ENCODE measurements at places on chromosomes 1 and 21. TPM values are rescaled to one million over a fixed set of nuclear protein-coding genes. Genes with fewer than 3 reads are reported as not detected.

DNA sequence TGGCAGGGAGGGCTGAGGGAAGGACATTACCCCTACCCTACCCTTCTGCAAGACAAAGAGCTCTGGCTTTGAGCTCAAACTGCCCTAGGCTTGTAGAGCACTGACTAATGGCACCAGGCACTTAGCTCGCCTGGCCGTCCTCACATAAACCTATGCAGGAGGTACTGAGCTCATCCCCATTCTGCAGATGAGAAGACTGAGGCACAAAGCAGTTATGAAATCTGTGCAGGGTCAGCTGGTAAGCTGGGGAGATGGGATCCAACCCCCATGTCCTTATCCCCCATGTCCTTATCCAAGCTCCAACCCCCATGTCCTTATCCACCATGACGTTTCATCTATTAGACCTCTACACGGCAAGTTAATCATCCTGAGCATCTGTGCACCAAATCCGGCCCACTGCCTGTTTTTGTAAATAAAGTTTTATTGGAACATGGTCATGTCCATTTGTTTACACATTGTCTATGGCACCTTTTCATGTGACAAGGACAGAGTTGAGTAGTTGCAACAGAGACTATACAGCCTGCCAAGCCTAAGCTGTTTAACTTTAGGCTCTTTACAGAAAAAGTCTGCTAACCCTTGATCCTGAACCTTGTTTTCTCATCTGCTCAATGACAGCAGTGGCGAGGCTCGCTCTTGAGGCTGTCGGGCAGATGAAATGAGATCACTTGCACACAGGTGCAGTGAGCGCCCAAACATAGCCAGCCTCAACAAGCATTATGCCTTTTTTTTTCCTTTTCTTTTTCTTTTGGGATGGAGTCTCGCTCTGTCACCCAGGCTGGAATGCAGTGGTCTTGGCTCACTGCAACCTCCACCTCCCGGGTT lies 86.8 kb downstream of the FBXO2 start:
- DNase-seq: no peak

- DNase-seq: no peak
These were observed 61.6 kb upstream of the ATP5PO start for GRCh38 chr21:33977017-33977720.

DNA sequence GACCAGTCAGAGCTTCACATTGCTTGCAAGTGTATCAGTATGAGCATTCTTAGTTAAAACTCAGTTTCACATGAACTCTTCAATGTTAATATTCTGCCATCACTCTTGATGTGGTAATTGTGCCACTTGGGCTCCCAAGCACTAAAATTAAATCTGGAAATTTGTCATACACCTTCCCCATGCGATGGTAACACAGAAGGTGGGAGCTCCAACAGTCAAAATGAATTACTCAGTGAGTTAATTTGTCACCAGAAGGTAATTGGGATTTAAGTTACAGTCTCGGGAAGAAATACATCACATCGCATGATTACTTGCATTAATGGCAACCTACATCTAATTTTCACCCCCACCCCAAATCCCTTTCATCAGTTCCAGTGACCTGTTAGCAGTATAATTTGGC lies 376.5 kb upstream of the DAB1 start:
- no peak for DNase-seq

DNA sequence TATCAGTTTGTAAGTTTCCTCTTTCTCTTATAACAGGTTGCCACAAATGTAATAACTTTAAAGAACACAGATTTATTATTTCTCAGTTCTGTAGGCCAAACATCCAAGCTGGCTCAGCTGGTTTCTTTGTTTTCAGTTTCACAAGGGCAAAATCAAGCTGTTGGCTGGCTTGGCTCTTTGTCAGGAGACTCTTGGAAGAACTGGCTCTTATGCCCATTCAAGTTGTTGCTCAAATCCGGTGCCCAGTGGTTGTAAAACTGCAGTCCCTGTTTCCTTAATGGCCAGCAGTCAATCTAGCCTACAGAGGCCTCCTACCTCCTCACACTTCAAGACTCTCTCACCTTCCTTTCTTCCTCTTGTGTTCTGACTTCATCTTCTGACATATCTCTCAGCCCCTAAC lies 1171.0 kb downstream of the MRPL39 start:
- DNase-seq: no peak

DNA sequence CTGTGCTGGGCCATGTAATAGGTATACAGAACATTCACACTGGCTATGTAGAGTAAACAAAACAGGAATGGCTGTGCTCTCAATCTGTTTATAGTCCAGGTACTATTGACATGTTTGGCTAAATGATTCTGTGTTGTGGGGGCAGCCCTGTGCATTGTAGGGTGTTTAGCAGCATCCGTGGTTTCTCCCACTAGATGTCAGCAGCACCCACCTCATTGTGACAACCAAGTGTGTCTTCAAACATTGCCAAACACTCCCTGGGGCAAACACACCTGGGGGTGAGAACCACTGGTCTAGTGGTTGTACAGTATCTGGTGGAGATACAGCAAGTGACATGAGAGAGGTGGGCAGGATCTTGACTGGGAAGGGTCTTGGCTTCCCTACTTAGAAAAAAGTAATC lies 80.4 kb upstream of the SPATA6 start:
- no peak for DNase-seq

DNA sequence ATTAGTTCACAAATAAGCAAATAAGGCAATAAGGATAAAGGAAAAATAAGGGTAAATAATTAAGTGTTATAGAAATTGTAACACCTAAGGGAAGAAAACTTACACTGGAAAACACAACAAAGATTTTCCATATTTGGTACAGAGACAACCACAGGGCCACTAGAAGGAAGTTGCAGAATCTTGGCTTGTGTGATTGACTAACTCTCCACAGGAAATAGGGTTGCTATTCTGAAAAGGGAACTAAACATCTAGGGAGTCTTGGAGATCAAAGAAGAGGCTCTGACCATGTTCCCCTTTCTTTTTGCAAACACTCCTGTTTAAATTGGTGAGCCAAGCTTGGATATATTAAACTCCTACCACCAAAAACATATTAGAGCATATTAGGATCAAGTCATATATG lies 59.1 kb downstream of the APCS start:
- no peak for DNase-seq

DNA sequence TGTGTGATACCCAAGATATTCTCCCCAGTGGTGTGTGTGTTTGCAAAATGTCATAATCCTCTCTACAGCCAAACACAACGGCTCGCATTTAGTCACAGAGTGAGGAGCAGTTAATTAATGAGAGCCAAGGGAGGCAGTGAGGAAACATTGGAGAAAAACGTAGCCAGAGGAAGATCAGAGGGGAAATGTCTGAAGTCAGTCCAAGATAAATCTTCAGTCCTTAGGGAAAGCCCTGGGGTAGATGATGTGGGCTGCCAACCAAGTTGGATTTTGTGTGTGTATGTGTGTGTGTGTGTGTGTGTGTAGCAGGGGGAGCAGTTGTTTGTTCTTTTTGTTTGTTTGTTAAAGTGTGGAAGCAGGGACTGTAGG lies 201.0 kb upstream of the PTBP2 start:
- peak; percentile 54 for DNase-seq

DNA sequence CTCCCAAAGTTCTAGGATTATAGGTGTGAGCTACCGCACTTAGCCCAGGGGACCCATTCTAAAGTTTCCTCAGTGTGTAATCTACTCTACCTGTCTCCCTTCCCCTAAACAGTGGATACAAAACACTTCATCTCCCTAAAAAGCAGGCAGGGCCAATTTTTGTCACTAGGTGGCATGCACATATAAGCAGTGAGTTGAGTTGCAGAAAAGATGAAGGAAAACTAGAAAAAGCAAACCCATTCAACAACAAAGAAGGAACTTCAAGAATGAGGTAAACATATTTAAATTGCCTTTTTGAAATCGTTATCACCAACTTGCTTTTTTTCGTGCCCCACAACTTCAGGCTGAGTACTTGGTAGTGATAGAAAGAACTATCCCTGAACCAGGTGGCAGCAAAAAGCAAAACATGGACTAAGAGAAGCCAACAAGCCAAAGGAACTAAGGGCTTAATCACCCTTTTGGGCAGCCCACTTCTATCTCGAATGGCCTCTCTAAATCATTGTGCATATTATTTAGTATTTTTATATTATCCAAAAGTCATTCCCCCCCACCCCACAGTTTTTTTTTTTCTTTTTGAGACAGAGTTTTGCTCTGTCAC lies 19.7 kb upstream of the ALDH9A1 start:
- DNase-seq: peak; percentile 49

DNA sequence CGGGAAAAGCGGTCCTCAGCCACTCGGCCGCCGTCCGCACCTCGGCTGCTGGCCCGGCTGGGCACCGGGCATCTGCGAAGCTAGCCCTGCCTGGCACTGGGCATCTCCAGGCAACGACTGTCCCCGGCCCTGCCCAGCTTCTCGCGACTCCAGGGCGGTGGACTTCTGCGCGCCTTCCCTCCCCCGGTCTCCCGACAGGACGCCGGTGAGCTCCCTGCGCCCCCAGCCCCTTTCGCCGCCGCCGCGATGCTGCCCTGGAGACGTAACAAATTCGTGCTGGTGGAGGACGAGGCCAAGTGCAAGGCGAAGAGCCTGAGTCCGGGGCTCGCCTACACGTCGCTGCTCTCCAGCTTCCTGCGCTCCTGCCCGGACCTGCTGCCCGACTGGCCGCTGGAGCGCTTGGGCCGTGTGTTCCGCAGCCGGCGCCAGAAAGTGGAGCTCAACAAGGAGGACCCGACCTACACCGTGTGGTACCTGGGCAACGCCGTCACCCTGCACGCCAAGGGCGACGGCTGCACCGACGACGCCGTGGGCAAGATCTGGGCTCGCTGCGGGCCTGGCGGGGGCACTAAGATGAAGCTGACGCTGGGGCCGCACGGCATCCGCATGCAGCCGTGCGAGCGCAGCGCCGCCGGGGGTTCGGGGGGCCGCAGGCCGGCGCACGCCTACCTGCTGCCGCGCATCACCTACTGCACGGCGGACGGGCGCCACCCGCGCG lies 514 bp downstream of the FAM43B start:
- peak; percentile 12 for DNase-seq

DNA sequence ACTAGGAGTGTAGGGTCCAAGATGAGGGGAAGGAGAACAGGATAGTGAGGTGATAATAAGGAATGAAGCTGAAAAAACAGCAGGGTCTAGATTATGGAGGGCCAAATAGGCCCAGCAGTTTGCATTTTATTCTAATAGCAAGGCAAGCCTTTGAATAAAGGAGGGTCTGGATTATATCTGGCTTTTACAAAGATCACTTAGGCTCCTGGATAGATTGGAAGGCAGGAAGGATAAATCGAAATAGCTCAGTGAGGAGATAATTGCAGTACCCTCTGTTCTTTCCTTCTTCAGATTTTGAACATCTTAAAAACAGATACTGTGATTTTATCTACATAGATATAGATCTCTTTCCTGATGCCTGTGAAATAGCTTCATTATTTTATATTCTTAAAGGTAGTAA lies 53.8 kb upstream of the PTGFR start:
- no peak for DNase-seq

GRCh38 chr1:46582972-46583371 lies 21.1 kb downstream of the MKNK1 start:
- DNase-seq: no peak

- DNase-seq: no peak
These were observed 1074.5 kb downstream of the PLA2G4A start for GRCh38 chr1:187903223-187903622.

- no peak for DNase-seq
These were observed 35.7 kb downstream of the ACP6 start for GRCh38 chr1:147634645-147635044.

DNA sequence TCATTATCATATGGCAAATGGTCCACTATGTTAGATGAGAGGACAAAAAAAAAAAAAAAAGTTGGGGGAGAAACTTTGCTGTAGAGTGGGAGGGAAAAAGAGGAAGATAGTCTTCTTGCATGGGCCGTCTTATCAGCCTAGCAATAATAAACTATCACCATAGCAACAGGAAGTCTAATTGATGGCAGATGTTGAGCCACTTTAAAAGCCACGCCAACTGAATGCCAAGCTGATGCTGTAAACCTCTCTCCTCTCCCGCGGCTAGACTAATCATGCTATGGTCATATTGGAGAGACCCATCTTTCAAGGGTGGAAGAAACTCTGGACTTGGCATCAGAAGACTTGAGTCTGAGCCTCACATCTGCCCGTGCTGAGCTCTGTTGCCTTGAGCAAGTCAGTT lies 122.2 kb upstream of the HOOK1 start:
- no peak for DNase-seq

DNA sequence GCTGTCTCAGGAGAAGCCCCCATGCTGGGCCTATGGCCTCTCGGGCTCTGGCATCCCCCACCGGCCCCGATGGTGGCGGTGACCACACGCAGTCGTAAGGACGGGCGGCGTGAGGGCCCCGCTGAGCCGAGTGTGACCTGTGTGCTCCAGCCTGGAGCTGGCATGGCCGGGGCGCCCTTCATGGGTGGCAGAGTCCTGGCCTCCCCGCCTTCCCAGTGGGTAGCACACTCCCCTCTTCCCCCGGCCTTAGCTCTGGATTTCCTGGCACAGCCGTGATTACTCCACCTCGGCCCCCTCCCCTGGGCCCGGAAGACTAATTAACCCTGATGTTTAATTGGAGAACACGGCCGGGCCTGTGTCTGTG lies 44.6 kb downstream of the SLX9 start:
- DNase-seq: no peak

DNA sequence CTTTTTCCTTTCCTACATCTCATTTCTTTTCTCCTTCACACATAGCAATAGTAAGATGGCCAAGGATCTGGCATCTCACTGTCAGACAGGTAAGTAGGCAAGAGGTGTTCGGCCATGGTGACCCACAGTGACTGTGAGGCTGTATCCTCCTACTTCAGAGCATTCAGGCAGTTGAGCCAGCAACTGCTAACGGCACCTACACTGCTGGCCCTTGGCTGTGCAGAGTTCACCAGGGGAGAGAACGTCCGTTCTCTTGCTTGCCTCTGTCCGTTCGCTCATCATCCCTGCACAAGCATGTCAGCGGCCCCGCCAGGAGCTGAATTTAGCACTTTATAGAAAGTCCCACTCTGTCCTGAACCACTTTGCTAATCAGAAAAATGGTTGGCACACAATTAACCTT lies 113.6 kb downstream of the GREM2 start:
- no peak for DNase-seq

CFAP107 gene
- 1.3 TPM for polyA plus RNA-seq

TSPEAR gene
- 0.53 TPM for polyA plus RNA-seq

LCE2A gene
- not detected for polyA plus RNA-seq

LAMB3 gene
- 0.76 TPM for polyA plus RNA-seq
